ENCODE measurements at places on chromosomes 12 and 14.
A peak's percentile ranks its signal among the peaks of the same experiment; 100 is the strongest.

DNA sequence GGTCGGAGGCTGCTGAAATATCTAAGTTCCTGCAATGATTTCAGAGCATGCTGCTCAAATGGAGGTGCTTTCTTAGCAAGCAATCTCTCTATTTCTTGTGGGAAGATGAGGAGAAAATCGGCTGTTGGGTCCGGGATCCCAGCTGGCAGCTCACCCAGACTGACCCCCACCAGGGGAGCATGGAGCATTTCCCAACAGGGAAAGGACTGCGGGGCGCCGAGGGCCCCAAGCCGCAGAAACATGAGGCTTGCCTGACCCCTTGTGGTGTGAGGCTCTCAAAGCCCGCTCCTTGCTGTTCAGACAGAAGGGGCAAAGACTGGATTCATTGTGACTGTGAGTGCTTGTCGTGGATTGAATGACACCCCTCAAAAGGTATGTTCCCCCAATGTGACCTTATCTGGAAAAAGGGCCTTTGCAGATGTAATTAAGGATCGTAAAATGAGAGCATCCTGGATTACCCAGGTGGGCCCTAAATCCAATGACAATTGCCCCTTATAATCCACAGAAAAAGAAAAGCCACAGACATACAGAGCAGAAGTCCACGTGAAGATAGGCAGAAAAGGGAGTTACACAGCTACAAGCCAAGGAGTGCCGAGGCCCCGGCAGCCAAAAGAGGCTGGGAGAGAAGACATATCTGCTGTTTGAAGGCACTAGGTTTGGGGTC is 116.3 kb upstream of the VASH1 start:
- DNase-seq = no peak

DNA sequence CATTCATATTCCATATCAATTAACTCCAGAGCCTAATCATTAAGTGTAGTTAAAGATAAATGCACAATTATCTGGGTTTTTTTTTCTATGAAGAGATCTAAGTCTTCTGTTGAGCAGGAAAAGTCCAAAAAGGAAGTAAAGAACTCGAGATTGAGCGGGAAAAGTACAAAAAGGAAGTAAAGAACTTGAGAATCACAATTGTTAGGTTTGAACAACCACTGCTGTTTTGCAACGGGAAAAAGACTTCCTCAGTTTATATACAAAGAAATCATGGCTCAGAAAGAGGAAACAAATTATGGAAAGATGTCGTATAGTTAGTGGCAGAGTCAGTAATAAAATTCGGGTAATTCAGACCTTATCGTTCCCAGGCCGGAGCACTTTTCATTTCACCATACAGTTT is 63.3 kb downstream of the PPP1R12A start:
- no peak for DNase-seq

DNA sequence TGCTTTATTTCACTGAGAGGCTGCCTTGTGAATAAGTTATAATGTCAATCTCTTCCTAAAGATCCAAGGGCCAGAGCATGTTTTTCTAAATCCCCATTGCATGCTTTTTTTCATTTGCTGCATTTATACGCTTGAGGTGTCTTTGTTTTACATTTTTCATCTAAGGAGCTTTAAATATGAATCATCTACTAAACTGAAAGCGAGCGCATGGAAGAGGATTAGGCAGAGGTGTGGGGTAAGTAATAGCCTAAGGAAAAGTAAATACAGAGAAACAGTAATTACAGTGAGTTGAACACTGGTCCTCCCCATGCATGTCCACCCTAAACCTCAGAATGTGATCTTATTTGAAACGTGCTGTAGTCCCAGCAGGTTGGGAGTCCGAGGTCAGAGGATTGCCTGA is 76.4 kb upstream of the METAP2 start:
- DNase-seq = no peak

GRCh38 chr12:132710405-132711079 is at the start of gene PGAM5:
TSS of gene PGAM5 (plus strand) at chr12:132710842. CDS start at chr12:132710877, 35 bp downstream.
- peak; percentile 30 for DNase-seq

DNA sequence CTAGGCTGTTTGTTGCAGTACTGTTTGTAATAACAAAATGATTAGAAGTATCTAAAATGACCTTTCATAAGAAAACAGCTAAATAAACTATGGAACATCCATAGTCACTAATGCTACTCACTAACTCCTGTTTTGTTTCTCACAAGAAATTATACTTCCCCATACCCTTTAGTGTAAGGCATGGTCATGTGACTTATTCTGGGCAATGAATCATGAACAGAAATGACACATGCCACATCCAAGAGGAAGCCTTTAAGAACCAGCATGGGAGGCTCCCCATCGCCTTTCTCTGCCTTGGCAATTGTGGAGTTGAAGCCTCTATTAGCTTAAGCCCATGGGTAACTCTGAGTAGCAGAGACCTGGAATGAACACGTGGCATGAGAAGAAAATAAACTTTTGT is 49.3 kb downstream of the KSR2 start:
- DNase-seq = no peak

GRCh38 chr12:28513983-28514382 is 323.7 kb downstream of the CCDC91 start:
- DNase-seq = no peak

DNA sequence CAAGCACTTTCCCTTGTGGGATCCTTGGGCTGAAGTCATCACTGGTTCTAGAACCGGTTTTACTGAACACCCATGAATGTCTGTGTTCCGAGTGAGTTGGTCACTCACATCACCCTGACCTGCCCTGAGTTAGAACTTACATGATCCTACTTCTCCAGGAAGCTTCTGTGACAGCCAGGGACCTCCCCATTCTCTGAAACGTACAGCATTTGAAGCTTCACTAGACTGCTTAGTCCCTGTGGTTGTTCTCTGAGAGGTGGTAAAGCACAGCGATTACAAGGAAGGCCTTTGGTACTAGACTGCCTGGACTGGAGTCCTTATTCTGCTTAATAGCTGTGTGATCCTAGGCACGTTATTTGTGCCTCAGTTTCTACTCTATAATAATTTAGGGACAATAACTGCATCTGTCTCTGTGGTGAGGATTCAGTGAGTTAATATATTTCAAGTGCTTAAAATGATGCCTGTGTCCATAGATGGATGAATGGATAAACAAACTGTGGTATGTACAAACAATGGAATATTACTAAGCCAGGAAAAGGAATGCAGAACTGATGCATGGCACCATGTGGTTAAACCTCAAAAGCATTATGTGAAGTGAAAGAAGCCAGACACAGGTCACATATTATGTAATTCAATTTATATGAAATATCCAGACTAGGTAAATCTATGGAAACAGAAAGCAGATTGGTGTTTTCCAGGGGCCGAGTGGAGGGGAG is 54.7 kb upstream of the DDX11 start:
- DNase-seq = no peak

DNA sequence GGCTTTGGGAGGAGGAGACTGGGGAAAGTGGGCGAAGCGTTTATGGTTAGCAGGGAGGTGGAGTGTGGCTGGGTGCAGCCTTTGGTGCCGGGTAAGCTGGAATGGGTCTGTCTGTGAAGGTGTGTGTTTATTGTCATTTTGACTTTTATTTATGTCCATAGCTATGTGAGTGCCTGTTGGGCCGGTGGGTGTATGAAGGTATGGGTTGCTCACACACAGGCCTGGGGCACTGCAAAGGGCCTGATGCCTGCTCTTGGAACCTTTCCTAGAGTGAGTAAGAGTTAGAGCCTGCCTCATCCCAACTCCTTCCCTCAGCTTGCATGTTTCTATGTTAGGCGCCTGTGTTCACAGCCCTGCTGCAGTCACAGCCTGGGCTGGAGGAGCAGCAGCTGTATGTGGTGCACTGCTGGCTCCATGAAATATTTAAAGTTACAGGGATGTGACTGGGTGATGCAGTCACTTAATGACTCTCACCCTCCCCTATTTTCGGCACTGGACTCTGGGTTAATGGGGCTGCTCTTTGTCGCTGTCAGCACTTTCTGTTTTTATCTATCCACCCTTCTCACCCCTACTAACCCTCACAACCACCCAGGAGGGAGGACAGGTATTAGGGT is 2.6 kb upstream of the PPP1R1A start:
- no peak for DNase-seq

GRCh38 chr14:105601360-105602242 is 75.2 kb downstream of the TMEM121 start:
- DNase-seq = peak; percentile 35
